ENCODE measurements at places on chromosomes 5 and 9.
A peak's percentile ranks its signal among the peaks of the same experiment; 100 is the strongest.

DNA sequence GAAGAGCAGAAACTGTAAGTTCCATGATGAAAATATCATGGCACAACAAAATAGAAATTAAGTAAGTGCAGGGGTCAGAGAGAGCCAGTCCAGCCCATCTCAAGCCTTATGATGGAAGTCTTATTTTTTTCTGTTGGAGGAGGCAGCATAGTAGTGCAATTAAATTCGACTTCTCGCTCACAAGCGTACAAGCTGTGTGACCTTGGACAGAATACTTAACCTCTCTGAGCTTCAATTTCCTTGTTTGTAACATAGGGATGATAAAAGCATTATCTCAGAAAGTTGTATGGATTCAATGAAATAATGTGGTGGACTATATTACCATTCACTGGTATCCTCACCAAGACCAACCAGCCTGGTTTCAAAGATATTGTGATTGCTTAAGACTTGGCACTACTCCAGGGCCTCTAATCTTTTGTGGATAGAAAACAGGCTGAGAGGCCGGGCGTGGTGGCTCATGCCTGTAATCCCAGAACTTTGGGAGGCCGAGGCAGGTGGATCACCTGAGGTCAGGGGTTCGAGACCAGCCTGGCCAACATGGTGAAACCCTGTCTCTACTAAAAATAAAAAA is 26.8 kb upstream of the MVB12B start:
- DNase-seq: no peak

DNA sequence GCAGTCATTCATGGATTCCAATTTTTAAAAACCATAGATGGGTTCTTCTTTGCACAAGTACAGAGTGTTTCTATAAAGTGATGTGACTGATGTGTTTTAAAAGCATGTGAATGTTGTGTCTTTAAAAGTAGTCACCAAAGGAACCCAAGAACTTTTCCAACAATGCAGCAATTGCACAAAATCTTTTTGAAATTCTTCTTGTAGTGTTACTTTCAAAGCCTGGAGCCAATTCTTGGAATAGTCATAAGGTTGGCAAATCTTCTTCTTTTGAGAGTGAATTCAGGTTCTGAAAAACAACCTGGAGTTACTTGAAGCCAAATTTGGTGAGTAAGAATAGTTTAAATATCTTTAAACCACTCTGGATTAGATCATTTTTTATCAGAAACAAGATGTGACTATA is 10.5 kb downstream of the GRAMD2B start:
- no peak for DNase-seq

- DNase-seq: no peak
These were observed 189.7 kb upstream of the SLC27A6 start for GRCh38 chr5:128775558-128775957.

GRCh38 chr9:116475201-116475600 is 211.9 kb upstream of the TRIM32 start:
- DNase-seq: no peak

- DNase-seq: no peak
These were observed 945.2 kb upstream of the PTPRD start for GRCh38 chr9:11558043-11558442.

DNA sequence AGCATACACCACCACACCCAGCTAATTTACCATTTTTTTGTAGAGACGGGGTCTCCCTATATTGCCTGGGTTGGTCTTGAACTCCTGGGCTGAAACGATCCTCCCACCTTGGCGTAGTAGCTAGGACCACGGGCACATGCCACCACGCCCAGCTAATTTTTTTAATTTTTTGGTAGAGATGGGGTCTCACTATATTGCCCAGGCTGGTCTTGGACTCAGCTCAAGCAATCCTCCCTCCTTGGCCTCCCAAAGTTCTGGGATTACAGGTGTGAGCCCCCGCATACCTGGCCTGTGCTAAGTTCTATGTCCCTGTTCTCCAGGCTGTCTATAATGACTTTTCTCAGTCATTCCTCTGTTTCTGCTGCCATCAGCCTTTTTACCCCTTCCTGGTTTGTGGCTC is 41.3 kb downstream of the ASS1 start:
- DNase-seq: no peak

DNA sequence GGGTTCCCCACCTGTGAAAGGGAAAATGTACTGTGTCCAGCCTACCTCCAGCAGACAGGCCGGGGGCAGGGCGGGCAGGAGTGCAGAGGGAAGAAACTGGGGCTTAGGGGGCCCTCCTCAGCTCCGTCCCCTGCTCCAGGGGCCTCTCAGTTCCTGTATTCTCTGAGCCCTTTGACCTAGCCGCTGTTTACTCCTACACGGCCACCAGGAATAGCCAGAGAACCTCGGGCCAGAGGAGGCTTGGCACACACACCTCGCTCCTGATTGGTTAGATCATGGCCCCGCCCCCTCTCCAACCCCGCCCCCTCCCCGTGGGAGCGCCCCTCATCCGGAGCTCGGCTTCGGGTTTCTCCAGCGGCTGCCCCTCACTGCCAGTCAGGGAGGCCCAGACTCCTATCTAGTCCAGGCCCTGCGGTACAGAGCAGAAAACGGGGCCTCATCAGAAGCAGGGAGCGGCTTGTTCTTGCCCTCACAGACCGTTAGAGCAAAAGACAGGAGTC is 2.2 kb downstream of the ST6GALNAC6 start:
- no peak for DNase-seq

DNA sequence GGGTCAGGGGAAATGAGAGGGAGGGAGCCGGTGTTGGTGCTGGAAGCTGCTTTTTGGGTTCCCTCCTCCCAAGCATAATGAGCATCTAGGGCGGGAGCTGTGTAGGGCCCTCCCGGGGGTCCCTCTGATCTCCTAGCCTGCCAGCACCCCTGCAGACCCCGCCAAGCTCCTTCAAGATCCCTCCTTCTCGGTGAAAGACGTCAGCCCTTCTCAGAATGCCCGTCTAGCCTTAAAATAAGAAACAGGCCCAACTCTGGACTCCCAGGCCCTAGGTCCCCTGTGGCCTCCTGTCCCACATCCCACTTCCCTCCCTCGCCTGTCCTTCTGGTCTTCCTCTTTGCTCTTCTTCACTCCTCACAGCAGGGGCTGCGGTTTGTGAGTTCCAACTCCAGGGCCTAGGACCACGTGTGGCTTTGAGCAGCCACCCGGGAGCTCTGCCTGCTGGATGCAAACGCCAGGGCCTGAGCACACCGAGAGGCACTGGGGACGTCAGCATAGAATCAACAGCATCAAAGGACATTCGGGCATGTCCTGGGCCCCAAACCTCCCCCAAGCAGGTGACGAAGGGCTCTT is 8.8 kb upstream of the SCGB3A1 start:
- no peak for DNase-seq

GRCh38 chr9:137984520-137985257 is 107.1 kb downstream of the CACNA1B start:
- DNase-seq: no peak

- DNase-seq: no peak
These were observed 173.7 kb downstream of the NFIB start for GRCh38 chr9:14140096-14140697.

GRCh38 chr5:117455236-117456233 is 880.9 kb upstream of the SEMA6A start:
- no peak for DNase-seq

DNA sequence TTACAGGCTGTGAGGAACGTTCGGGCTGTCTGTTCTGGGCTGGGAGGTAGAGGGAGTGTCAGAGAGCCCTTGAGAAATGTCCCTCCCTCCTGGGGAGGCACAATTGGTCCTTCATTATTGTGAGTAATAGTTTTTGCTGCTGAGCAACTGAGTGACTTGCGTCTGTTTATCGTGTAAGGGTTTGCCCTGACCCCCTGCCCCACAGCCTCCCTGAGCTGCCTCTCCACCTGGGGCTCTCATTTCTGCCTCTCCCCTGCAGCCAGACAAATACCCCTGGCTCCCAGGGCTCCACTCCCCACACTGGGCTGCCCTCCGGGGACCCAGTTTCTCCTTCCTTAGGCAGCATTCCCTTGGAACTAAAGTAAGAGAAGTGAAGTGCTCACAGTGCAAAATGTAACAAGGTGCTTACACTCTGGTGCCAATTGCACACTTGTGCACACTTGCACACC is 174.9 kb upstream of the MVB12B start:
- no peak for DNase-seq

DNA sequence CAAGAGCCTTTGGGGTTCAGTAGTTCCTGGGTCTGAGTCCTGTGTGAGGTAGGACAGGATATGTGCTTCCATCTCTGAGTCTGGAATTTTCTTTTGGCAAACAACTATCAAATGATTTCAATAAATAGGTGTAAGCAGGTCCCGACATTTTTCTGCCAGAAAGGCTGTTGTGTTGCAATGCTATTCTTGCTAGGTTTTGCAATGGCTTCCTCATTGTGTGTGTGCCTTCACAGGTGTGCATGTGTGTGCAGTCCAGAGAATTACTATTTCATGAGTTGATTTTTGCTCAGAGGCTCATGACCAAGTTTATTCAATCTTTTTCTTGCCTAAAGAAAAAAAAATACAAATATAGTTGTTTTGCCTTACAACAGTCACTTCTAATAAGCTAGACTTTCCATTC is 64.5 kb upstream of the FRRS1L start:
- no peak for DNase-seq

GRCh38 chr5:1344975-1345838 is at the start of gene CLPTM1L:
Gene CLPTM1L, minus strand, starts transcription at chr5:1345099. Its CDS starts 258 bp downstream, at chr5:1344841.
- DNase-seq: peak; percentile 80

- DNase-seq: no peak
These were observed 45.6 kb downstream of the COMMD10 start for GRCh38 chr5:116130471-116130870.

- DNase-seq: no peak
These were observed 12.4 kb upstream of the RHOBTB3 start for GRCh38 chr5:95718738-95719137.

DNA sequence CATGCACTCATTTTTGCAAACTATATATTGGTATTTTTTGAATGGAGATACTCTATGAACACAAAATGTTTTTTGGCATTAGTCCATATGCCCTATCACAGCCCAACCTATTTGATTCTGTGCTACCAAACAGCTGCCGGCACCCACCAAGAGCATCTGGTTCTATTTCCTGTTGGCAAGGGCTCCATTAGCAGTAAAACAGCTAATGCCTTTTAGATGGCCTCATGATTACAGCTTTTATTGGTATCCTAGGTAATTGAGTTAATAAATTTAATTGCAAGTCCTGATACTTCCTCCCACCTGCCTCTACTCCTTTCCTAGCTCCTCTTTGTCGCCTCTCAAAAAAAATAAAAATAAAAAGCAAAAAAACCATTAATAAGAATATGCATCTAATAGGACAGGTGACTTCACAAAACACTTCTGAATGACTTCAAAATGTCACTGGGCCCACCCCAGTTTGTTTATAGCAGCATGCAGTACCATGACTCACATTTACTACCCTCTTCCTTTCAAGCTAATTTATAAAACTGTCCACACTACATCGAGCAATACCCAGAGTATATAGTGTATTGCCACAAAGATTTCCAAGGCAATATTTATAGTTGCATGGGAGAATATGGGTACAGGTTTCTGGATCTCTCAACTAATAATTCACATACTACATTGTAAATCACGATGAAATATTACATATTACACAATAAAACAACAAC is 620.4 kb downstream of the SLCO4C1 start:
- DNase-seq: no peak

DNA sequence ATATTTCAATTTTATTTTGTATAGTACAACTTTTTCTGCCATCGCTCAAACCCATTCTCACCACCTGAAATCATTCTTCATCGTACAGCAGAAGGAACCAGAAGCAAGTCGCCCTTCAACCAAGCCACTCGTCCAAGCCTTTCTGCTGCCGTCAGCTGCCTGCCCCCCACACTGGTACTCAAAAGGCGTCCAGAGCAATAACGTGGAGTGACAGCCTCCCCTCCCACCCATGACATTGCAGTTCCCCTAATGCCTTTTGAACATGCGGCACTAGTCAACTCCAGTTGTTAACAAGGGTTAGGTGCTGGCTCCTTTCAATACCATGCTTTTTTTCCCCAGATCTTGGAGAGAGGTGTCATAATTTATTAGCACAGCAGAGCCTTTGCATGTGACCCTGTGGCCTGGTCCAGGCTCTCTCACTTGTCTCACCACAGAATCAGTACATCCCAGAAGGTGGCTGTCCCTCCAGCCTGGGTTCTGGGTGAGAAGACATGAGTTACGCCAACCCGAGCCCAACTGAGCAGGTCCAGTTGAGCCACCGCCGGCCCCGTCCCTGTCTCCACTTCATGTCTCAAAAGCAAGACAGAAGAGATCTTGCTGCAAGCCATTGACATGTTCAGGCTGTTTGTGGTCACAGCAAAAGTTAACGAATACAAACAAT is 20.4 kb upstream of the MED10 start:
- DNase-seq: no peak

DNA sequence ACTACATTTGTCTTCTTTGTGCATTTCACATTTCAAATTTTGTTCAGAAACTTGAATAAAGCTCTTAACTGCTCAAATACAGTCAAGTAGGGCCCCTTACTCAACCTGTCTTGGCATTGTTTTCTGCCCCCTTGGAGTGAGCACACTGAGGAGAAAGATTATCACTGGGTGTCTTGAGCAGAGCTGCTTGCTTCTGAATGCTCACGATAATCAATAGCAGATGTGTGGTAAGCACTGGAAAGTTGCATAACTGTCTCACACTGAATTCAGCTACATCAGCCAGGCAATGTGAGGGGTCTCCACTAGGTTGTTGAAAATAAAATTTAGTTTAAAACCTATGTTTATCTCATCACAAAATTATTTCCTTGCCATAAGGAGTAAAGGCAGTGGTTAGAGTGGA is 7.8 kb upstream of the TNFAIP8 start:
- no peak for DNase-seq

DNA sequence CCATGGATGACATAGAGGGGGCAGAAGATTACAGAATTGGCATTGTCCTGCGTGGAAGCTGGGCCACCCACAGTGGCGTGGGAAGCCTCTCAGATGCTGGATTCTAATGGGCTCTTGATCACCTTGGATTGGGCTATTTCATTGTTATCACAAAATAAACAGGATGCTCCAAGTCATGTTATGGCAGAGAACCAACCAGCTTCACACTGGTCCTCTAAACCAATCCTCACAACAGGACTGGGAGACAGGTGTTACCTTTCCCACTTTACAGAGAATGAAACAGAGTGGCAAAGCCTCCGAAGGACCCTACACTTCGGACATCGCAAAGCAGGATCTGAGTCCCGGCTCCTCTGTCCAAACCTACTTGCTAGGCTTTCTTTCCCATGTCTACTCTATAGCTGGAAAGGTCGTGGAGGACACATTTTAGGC is 455 bp upstream of the SMIM3 start:
- DNase-seq: no peak

- no peak for DNase-seq
These were observed 27.3 kb upstream of the CEP72 start for GRCh38 chr5:584846-585245.
